Activated naive CD8-positive, alpha-beta T cell treated with anti-CD3 and anti-CD28 coated beads, Interleukin-2, amount 10 ng/mL, durations not matched to agents 7 days and 5 days (primary cell): ENCODE measurements at places on chromosomes 11 and 22.

DNA sequence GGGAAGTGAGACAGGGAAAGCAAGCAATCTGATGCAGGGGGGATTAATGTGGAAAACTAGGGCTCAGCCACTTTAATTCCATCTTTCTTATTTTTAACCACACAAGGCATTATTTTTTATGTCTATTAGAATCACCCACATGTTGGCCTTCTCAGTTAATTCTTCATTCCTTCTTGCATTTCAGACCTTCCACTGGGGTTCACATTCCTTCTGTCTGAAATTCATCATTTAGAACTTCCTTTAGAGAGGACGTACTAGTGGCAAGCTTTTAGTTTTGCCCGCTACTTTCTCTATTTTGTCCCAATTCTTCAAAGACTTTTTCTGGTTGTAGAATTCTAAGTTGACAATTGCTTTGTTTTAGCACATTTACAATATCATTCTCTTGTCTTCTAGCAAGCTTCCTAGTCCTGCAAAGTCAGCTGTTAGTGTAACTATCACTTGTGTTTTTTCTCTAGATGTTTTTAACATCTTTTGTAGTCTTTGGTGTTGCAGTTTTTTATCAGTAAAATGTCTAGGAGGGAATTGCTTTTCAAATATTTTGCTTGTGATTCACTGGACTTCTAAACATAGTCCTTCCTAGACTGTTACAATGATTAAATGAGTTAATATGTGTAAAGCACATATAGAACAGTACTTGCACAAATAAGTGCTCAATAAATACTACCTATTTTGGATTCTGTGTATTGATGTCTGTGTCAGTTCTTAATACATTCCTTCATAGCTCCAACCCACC, 5.5 kb upstream of the NNMT start:
- DNase-seq = no peak

- DNase-seq = peak; percentile 53
Observed at GRCh38 chr11:456533-456932, 6.5 kb downstream of the PTDSS2 start.

GRCh38 chr22:30829901-30830550, 135.4 kb downstream of the OSBP2 start:
- no peak for DNase-seq

GRCh38 chr11:31968461-31969358, 122.2 kb upstream of the RCN1 start:
- DNase-seq = no peak

DNA sequence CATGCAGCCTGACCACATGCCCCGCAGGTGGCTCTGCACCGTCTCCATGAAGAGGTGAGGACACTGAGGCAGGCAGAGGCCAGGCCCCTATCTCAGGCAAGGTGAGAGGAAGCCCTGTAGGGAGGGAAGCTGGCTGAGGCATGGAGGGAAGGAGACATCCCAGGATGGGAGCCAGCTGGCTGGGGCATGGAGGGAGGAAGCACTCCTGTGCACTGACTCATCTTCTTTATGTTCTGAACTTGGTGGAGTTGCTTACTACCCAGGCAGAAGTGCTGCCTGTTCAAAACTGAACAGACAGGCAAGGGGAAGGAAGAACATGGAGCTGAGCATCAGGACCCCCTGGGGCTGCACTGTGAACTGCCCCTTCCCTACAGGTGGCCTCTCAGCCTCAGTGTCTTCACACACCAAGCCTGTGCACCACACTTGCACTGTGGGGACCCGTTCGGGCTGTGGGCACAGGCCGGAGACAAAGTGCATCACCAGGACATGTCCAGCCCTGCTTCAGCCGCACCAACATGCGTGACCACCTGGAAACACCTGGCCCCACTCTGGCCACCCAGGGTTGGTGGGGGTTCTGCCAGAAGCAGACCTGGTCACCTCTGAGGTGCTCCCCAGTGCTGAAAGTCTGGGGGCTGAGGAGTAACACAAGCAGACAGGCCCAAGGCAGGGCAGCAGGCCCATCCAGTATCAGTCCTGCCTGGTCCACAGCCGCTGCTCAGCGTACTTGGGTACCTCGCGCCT, 55.5 kb downstream of the DGCR2 start:
- no peak for DNase-seq

DNA sequence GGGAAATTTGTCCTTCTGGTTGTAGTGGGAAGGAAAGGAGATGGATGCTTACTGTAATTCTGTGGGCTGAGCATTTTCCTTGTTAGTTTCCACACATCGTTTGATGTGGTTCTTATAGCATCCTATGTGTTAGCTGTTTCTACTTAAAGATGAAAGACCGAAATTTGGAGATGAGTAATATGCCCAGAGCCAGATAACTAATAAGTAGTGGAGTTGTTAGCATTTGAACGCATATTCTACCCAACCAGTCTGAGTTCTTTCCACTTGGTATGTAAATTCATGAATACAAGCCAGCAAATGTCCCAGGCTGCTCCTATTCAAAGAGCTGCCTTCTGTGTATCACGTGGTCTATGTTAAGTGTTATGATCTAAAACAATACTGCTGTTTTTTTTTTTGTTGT, 14.6 kb downstream of the SPECC1L start:
- DNase-seq = no peak

DNA sequence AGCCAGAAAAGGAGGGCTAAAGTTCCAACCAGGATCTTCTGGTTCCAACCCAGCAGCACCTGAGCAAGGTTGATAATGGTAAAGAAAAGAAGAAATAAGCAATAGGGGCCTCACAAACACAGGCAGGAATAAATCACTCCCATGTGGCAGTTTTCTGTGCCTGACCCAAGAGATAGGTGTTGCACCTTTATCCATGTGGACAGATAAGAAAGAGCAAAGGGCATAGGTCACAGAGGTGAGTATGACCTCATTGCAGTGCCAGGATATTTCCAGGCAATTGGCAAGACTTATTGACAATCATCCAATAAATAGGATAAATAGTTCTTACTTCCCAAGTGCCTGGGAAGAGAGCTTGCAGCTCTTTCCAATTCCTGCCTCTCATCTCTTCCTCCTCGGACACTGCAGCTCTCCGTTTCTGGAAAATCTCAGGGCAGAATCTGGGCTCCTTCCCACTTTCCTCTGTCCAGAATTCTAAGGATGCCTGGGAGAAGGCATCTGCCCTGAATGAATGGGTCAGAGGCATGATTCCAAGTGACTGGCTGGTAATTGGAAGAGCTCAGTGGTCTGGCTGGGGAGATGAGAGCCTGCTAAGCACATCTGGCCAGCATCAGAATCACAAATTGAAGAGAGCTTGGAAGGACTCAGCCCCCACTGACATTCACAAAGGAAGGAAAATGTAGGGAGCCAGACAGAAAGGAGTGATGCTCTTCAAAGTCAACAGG, 14.5 kb upstream of the LRRC55 start:
- no peak for DNase-seq

DNA sequence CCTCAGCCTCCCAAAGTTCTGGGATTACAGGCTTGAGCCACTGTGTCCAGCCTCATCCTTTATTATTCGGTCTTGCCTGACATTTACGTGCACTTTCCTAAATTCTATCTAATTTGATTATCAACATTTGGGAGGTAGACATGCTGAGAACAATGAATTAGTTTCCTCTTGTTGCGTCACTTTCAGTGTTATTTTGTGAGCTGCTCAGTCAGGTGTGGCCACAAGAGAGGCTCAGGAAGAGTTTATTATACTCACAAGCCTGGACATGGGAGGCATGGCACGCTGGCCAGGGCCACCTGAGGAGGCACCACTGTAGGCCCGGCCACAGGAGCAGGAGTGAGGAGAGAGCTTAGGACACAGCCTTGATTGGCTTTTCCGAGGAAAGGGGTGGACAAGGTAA, 59.7 kb upstream of the RBFOX2 start:
- no peak for DNase-seq
